ENCODE measurements at places on chromosomes 16 and 17.

- no peak for DNase-seq
These were observed 14.7 kb upstream of the HOXB9 start for GRCh38 chr17:48640858-48641180.

DNA sequence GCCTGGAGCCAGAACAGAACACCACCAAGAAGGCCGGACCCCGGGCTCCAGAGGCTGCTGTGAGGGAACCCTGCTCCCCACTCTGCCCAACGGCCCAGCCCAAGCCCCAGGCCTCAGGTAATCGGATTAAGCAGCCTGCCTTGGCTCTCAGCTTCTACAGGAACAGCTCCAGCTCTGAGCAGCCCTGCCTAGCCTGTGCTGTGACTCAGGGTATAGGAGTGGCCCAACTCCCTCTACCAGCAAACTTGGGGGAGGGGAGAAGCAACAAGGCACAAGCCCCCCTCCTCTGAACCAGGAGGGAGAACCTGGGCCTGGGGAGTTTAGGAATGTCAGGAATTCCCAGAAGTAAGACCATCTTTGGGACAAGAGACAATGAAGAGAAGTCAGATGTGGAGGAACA lies 849 bp upstream of the SOX15 start:
- no peak for DNase-seq

- DNase-seq, result no peak
These were observed 2.6 kb downstream of the SYNGR2 start for GRCh38 chr17:78170692-78171590.

- no peak for DNase-seq
These were observed 37.5 kb downstream of the SPECC1 start for GRCh38 chr17:20046629-20047028.

DNA sequence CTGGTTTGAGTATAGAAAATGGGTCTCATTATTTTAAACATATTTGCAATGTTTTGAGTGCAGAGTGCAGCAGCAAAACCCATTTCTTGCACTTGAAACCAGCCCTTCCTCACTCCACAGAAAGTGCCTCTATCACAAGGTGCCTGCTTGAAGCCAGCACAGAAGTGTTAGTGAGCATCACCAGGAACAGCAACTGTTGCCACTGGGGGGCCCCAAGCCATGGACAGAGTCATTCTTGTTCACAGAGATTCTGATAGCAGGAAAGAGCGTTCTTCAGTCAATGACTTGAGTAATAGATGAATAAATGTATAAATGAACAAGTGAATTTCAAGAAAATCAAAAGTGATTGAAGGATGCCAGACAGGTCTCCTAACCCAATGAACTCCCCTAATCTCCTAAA lies 45.6 kb downstream of the CHD9NB start:
- no peak for DNase-seq

- DNase-seq, result no peak
These were observed 169.1 kb upstream of the RPH3AL start for GRCh38 chr17:521561-522325.

- no peak for DNase-seq
These were observed 28.8 kb downstream of the ABCC12 start for GRCh38 chr16:48126801-48127644.

Data from stimulated activated CD8-positive, alpha-beta memory T cell treated with anti-CD3 and anti-CD28 coated beads, Interleukin-12 subunit alpha, Interleukin-12 subunit beta, amount 100 ng/mL, for 4 hours (primary cell).